Activated T-cell treated with anti-CD3 and anti-CD28 coated beads for 4 hours (primary cell): ENCODE measurements at places on chromosomes 7 and 10.

GRCh38 chr10:119306514-119306951, 99.2 kb downstream of the GRK5 start:
- DNase-seq, result peak; percentile 48

DNA sequence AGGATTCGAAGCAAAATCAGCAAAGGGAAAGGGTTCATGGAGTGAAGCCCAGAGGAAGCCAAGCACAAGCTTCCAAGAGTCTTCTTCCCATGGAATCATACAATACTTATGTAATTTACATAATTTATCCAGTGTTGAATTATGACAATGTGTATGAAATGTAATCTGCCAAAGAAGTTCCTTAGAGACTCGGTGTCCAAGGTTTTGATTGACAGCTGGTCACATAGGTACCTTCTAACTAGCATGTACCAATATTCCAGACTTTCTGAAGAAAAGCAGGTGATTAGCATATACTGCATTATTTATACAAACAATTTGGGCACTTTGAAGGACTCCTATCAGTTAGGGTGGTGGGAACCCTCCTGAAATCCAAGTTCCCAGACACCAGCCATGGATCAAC, 35.3 kb downstream of the ANKIB1 start:
- DNase-seq, result no peak

DNA sequence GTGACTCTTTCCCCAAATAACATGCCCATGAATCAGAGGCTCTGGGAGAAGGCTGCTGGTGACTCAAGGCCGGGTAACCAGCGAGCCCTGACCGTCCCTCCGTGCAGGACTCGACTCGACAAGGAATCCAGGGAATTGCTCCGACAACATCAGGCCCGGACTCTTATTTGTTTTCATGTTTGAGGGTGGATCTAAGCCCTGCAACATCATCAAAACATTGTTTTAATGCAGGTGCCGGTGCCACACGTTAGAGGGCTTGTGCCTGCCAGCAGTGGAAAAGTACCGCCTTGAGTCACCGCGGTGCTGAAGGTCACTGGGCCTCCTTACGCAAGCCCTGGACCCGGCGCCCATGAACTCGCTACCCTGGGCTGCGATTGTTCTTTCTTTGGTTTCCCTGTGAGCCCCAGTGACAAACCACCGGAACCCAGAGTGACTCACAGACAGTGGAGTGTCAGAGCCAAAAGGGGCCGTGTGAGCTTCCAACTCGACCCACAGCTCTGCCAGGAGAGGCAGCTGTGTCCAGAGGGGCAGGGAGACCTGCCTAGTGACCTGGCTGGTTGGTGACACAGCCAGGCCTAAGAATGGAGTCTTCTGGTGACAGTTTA, 139.4 kb upstream of the SHH start:
- no peak for DNase-seq

DNA sequence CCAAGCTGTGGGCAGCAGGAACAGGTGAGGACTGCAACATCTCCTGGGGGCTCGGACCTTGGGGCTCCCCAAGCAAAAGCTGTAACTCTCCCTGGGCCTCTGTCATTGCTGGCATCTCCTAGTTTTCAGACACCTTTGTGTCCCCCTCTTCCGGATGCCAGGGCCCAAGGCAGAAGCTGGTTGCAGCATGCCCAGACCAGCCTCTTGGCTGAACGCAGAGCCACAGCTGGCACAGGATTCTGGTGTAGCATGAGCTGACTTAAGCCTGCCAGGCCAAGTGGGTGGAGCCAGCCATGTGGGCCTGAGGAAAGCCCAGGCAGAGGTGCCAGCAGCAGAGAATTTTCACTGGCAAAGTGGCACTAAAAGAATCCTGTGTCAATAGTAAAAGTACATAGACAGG, 43.5 kb downstream of the ZWINT start:
- DNase-seq, result no peak

DNA sequence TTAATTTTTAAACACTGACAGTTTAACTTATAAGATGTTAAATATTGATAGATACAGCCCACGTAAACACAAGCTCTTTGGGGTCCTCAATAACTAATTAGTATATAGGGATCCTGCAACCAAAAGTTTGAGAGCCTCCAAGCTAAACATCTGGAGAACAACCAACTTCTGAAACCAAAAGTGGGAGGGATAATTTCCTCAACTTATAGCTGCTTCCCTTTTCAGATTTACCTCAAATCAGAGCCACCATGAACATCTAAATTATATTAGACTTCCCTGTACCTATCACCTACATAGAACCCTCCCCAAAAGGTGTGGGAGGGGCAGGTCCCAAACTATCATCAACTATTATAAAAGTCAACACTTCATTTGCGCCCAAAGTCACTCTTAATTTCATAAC, 8.6 kb downstream of the PSAP start:
- no peak for DNase-seq

GRCh38 chr7:104299323-104299722, 29.1 kb upstream of the LHFPL3 start:
- no peak for DNase-seq

DNA sequence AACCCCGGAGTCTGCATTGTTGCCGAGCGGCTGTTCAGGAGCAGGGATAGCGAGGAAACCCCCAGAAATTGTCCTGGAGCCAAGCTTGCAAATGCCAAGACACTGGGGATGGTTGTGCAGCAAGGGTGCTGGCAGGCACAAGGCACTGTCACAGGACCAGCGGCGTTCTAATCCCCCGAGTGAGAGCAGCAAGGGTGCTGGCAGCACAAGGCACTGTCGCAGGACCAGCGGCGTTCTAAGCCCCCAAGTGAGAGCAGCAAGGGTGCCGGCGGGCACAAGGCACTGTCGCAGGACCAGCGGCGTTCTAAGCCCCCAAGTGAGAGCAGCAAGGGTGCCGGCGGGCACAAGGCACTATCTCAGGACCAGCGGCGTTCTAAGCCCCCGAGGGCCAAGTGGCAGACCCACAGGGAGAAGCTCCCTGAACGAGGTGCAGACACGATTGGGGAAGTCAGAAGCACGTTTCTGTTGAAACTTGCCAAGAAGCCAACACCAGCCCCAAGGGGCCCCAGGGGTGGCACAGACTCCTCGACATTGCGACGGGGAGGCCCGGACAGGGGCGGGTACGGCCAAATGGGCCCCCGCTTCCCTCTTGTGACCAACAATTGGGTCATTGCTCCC, 40.4 kb upstream of the INPP5A start:
- no peak for DNase-seq

DNA sequence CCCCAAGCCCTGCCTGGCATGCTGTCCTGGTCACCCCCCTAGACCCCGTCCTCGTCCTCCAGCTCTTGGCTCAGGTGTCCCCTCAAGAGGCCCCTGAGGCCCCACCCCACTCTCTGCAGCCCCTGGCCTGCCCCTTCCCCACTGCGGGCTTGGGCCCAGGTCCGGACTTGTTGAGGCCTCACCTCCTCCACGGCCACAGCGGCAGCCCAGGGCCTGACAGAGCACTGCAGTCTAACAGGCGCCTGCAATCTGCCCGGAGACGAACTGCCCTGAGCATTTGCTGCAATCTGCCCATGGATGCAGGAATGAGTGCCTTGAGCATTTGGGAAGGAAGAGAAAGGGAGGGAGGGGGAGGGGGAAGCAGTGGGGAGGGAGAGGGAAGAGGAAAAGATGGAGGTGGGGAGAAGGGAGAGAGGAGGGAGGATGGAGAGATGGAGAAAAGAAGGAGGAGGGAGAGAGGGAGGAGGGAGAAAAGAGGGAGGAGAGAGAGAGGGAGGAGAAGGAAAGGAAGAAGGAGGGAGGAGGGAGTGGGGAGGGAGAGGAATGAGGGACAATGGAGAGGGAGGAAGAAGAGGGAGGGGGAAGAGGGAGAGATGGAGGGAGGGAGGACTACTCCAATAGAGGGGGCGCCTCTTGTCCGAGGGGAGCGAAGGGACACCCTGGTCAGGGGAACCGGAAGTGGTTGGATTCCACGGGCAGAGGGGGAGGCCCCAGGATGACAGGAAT, 73.9 kb downstream of the PDGFA start:
- no peak for DNase-seq

GRCh38 chr10:100009283-100009792, 409 bp downstream of the DNMBP start:
- no peak for DNase-seq

DNA sequence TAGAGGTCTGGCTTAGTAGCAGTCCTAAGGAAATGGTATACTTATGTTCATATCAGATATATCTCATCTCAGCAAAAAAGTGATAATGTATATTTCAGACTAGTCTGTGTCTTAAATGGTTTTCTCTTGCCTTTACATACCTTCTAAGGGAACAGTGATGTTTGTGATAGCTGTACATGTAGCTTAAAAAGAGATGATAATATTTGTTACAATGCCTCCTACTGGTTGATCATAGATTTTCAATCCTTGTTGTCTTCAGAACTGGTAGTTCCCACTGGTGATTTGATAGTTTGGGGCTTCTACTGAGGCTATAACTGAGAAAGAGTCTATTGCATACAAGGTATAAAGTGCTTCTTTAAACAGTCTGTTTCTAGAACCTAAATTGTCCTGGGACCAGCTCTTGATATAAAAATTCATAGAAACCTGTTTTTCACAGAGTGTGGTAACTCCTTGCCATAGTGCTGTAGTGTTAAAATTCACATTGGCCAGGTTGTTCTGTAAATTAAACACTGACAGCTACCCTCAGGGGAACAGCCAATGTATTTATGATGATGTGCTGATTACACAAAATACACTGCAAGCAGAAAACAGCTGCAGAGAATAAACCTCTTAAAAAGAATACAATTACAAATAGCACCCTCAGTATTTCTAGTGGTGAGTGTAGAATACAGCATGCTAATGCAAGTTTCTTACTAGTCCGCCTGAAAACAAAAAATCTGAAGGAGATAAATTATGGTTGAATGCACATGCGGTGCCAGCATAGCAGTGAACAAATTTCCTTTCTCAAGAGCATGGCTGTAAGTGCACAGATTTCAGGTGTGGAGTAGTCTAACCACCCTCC, 90.3 kb downstream of the BTRC start:
- DNase-seq, result no peak
